ENCODE measurements at places on chromosomes 12 and 14.
A peak's percentile ranks its signal among the peaks of the same experiment; 100 is the strongest.

GRCh38 chr12:10708862-10709261, 14.3 kb downstream of the YBX3 start:
- no peak for DNase-seq

DNA sequence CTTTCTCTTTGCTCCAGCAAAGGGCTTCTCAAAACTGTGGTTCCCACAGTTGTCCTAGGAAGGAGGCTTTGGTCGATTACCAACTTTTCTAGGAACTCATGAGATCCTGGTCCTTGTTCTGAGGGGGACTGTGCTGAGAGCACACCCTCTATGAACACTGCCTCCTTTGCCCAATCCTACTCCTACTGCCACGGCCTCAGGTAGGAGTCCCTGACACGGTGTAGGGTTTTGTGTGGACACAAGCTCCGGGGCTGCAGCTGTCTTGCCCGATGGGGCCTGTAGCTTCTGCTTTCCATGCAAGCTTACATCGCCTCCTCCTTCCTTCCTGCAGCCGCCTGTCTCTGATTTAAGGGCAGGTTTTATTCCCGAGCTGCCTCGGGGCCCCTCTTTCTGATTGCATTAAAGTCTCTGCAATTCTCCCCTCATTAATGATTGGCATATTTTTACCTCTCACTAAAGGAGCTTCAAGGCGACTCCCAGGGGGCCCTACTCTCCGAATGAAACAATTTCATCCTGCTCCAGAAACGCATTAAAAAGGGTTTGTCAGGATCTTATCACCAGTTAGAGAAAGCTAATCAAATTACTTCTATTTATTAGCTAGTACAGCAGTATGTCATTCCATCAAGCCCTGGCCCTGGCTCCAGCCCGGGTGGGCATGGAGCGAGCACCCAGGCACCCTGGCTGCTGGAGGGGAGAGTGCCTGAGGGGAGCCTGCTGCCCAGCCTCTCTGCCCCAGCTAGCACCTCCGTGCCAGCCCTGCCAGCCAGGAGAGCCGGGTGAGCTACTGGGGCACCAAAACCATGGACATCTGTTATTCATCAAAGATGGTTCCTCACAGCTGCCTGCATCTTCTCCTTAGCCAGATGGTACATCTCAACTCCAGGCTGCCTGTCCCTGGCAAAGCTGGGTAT, 38.0 kb upstream of the ESRRB start:
- no peak for DNase-seq

GRCh38 chr12:71748081-71748850, 6.4 kb upstream of the RAB21 start:
- DNase-seq = no peak

GRCh38 chr14:58501214-58501816, 73.8 kb downstream of the KIAA0586 start:
- DNase-seq = peak; percentile 13

DNA sequence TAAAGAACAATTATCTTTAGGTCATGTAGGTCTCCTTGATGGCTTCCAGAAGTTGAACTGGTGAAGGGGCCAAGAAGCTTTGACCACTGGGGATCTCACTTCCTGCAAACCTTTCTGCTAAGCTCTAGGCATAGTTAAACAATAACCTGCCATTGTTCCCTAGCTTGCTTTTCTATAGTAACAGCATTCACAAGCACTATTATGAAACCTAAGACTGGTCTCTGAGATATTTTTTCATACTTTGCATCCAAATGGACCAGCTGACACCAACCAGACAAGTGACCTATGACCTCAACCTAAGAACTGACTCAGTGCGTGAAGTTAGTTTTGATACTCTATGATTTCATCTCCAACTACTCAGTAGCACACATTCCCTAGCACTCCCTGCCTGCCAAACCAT, 129.1 kb downstream of the PTPRB start:
- DNase-seq = no peak

- no peak for DNase-seq
Observed at GRCh38 chr14:29735459-29735858, 192.2 kb downstream of the PRKD1 start.

- no peak for DNase-seq
Observed at GRCh38 chr12:57027011-57027804, 10.9 kb upstream of the TAC3 start.

- peak; percentile 48 for DNase-seq
Observed at GRCh38 chr12:42756841-42757623, 167.5 kb upstream of the PRICKLE1 start.

GRCh38 chr14:96307434-96307833, 51.4 kb downstream of the BDKRB1 start:
- DNase-seq = no peak

- DNase-seq = no peak
Observed at GRCh38 chr12:132061641-132062430, 82.3 kb downstream of the DDX51 start.

GRCh38 chr12:104632724-104633201, 176.0 kb downstream of the CHST11 start:
- DNase-seq = no peak

DNA sequence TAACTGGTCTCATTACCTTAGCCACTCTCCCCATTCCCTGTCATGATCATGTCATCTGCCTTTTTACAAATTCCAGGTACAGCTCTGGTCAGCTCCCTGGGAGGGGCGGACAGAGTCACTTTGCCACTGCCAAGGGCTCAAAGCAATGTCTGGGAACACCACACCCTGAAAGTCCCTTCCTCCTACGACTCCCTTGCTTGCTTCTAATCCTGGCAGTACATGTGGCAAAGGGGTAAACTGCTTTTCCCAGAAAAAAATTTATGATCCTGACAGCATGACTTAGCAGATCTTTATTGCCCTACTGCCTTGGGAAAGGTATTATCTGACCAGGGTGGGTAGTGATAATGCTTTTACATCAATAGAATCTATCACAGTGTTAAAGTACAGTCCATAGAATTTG, 376.0 kb upstream of the PDE3A start:
- DNase-seq = no peak

- peak; percentile 73 for DNase-seq
Observed at GRCh38 chr12:121793440-121793837, at the start of gene RHOF. RHOF (minus strand) TSS chr12:121793688; CDS start chr12:121793633, 55 bp downstream.

GRCh38 chr14:70018230-70018629, 139.0 kb downstream of the SMOC1 start:
- DNase-seq = no peak

GRCh38 chr14:31307618-31308017, 100.0 kb upstream of the HECTD1 start:
- DNase-seq = no peak

- no peak for DNase-seq
Observed at GRCh38 chr12:112447106-112447505, 28.4 kb downstream of the PTPN11 start.

DNA sequence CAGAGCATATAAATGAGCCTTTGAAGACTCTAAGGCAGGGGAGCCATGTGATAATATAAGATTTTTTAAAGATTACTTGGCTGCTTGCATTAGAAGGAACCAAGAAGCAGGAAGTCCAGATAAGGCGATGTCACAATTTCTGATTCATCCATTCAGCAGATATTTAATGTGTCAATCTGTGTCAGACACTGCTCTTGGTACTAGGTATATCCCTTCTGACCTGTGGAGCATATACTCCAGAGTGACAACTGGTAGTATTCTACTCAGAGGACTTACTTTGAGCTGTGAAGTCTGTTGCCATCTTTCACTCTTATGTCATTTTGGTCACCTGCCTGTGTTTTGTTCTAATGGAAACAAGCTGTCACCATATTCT, 10.7 kb downstream of the EID3 start:
- DNase-seq = no peak

DNA sequence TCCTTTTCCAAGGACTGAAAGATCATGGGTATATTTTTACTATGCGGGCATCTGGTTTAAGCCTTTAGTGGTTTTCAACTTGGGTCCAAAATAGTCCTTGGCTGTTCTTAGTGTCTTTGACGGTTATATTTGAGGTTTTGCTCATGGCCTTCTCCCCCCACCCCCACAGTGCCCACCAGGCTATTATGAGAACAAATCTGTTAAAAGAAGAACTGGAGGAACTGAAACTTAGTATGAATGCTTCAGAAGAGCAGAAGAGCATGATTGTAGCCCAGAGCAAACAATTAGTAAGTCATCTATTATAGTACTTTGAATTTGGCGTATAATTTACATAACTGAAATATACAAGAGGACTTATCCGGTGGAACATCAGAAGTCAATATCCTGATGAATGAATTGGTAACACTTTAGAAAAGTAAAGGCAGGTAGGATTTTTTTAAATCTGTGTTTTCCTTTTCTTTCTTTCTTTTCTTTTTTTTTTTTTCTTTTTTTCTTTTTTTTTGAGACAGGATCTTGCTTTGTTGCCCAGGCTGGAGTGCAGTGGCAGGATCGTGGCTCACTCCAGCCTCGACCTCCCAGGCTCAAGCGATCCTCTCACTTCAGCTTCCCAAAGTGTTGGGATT, 71.8 kb upstream of the BCAT1 start:
- no peak for DNase-seq

DNA sequence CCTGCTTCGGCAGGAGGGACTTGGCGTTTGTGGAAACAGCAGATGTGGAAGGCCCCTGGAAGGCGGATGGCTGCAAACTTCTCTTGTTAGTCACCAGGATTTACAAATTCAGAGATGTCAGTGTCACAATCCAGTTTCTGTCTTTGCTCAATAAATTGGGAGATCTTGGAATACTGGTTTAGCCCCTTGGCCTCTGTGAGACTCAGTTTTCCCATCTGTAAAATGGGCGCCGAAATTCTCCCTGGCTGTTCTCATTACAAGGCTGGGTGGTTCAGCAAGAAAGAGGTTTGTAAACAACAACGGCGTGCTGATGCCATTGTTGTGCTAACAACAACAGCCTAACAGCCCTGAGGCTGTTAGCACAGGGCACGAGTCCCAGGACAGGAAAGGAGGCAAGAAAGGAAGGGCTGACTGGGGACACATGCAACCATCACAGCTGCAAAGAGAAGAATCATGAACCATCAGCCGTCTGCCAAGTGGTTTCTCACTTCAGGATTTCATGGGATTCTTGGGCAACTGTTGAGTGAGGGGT, 127.5 kb downstream of the AACS start:
- DNase-seq = no peak

DNA sequence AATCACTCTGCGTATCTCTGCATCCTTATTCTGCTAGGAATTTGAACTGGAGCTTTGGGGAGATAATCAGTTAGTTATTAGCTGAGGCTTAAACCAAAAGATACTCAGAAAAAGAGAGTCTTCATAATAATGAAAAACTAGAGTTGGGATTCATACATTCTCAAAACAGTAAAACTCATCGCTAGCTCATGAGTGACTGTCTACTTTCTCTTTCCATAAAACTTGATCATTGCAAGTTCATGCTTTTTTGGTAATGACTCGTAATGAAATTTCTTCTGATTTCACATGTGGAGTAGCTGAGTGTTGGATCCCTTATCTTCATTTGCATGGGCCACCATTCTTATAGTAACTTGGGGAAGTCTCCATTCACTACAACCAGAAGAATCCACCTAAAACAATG, 397.7 kb downstream of the PDZRN4 start:
- DNase-seq = no peak
